CD4-positive, alpha-beta T cell treated with Interleukin-1 beta for 1 hour (primary cell): ENCODE measurements at places on chromosomes 11 and 22.

DNA sequence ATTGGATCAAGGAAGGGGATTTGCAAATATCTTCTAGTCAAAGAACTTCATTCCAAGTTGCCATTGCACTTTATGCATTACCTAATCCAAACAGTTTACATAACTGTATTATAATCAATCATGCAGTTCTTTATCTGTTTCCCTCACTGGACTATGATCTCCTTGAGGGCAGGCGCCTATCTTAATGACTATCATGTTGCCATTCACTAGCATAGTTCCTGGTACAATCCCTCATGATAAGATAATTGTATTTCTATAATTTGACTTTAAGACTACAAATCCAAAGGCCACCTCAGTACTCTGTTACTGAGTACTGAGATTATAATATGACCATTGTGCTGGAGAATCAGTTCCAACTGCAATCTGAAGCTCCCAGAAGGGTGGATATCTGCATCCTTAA is 278.7 kb upstream of the CCDC90B start:
- DNase-seq: no peak

DNA sequence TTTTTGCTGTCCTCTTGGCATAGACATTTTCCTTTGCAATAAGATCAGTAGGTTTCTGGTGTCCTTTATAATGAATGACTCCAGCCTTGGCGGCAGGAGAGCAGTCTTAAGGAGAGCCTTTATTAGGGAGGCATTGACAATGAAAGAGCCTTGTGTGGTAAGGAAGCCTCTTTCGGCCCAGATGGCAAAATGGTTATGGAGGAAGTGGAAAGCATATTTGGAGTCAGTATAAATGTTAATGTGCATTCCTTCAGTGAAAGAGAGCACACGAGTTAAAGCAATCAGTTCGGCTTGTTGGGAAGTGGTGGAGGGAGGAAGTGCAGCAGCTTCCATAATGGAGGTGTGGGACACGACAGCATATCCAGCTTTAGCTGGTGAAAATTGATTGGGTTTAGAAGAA is 18.1 kb upstream of the ANO1 start:
- no peak for DNase-seq

DNA sequence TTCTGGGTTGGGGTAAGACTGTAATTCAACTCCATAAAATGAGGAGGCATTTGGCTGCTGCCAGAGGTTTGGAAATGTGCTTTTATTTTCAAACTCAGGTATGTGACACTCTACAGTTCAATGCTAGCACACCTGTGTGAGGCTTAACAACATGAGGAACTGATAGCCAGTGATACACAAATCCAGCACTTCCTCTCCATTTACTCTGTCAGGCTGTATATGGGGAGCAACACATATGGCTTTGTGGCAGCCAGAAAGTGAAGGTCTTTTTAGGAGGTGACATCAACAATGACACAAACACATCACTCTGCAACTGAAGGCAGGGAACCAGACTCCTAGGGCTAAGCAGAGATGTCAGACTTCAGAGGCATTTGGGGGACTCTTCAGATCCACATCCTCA is 4.6 kb upstream of the LYVE1 start:
- DNase-seq: no peak

DNA sequence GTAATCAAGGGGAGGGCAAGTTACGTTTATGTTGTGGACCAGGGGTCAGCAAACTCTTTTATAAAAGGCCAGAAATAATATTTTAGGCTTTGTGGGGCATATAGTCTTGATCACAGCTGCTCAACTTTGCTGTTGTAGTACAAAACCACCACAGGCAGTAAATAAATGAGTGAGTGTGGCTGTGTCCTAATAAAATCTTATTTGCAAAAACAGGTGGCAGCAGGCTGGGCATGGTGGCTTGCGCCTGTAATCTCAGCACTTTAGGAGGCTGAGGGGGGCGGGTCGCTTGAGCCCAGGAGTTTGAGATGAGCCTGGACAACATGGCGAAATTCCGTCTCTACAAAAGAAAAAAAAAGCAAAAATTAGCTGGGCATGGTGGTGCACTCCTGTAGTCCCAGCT is 57.9 kb upstream of the NUP160 start:
- no peak for DNase-seq

DNA sequence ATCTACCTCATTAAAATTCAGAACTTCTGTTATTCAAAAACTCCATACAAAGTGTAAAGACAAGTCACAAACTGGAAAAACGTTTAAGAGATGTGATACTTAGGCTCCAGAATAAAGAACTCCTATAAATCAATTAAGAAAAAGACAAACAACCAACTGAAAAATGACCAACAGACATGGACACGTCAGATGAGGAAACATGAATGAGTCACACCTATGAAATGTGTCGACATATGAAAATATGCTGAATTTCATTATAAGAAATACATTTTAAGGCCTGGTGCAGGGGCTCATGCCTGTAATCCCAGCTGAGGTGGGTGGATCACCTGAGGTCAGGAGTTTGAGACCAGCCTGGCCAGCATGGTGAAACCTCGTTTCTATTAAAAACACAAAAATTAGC is 78.7 kb downstream of the ENTHD1 start:
- DNase-seq: no peak

GRCh38 chr11:32309530-32310213 is 125.7 kb downstream of the WT1 start:
- no peak for DNase-seq

GRCh38 chr11:59724066-59724465 is 10.4 kb upstream of the OR10V1 start:
- DNase-seq: no peak

- DNase-seq: no peak
Observed at GRCh38 chr22:30459181-30460052, 12.4 kb downstream of the SEC14L3 start.

- DNase-seq: no peak
Observed at GRCh38 chr11:84691830-84692229, 935.3 kb downstream of the DLG2 start.

DNA sequence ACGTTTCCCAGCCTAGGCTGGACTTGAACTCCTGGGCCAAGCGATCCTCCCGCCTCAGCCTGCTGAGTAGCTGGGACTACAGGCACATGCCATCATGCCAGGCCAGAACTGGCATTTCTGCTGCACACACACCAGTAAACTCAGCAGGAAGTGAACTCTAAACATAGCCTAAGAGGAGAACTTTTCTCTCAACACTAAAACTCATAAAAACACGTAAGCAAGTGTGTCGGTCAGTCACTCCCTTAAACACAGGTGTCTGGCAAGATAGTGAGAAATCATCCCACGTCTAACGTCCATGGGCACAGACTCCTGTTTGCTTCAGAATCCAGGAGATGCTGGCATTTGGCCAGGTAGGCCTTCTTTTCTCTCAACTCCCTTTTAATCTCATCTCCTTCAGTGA is 104.8 kb downstream of the RPL27A start:
- DNase-seq: no peak

GRCh38 chr22:22942511-22943329 is 55.1 kb downstream of the IGLL5 start:
- peak; percentile 75 for DNase-seq
